CD4-positive, alpha-beta memory T cell (primary cell): ENCODE measurements at places on chromosomes 1 and 21.

DNA sequence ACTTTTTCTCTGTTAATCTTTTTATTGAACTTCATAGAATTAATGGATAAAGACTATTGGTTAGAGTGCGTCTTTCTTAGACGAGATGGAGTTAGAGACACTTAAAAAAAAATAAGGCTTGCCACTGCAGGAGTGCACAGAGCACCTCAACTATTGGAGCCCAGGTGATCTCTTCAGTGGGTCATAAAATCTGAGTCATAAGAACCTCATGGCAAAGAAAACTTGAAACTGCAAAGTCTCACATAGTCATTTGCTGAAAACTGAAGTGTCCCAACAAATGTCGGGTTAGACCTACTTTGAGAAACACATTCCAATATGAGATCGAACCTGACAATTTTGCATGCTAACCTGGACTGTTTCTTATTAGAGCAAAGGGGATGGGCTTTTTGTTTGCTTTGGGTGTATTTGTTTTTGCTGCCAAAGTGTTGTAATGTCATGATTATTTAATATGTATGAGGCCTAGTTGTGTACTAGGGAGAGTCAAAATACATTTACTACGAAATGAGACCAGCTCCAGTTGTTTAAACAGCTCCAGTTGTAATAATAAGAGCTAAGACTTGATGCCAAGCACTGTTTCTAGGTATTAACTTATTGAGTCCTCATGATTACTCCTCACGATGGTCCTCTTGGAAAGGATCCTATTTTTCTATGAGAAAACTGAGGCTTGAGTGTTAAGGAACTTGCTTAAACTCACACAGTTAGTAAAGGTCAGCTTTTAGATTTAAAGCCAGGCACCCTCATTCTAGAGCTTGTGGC lies 65.1 kb downstream of the DDR2 start:
- no peak overlapping the region for H3K27ac ChIP-seq
- H3K36me3 ChIP-seq = no peaks in the 10 kb centered on the region
- H3K4me1 ChIP-seq = no peaks in the 10 kb centered on the region
- H3K27me3 ChIP-seq = no peaks in the 10 kb centered on the region
- H3K4me3 ChIP-seq = no peak overlapping the region

GRCh38 chr1:156908955-156909354 lies 11.5 kb upstream of the LRRC71 start:
- no peaks in the 10 kb centered on the region for H3K4me1 ChIP-seq
- no peak overlapping the region for H3K27ac ChIP-seq
- no peak for DNase-seq
- H3K27me3 ChIP-seq = peaks cover 4% of the 10 kb centered on the region
- no peaks in the 10 kb centered on the region for H3K36me3 ChIP-seq

DNA sequence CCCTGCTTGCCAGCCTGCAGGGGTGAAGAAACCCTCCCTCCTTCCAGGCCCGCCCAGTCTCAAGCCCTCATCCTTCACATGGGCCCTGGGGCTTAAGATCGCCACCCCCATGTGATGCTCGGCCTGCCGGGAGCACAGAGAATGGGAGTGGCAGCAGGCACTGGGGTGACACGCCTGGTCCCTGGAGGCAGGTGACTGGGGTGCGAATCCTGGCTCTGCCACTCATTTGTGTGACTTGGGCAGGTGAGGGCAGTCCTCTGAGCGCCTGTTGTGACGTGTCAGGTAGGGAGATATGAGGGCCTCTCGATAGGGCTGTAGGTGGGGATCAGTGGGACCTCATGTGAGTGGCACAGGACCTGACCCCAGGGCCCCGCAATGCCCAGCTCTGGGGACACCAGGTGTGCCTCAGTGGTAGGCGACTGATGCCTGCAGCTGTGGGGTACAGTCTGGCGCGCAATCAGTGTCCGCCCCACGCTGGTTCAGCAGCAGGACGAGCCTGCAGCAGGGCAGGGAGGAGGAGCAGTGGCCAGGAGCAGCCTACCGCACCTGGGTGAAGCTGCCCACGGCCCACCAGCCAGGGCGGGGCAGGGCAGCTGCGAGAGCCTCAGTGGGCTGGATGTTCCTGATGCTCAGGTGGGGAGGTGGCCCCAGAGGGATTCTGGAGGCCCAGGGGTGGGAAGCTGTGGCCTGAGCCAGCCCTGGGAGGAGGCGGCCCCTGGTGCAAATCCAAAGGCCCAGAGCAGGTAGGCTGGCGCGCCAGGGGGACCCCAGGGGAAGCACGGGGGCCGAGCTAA lies 6.2 kb downstream of the SH2D5 start:
- no peak for DNase-seq
- H3K4me3 ChIP-seq = no peak overlapping the region
- H3K36me3 ChIP-seq = no peaks in the 10 kb centered on the region
- H3K4me1 ChIP-seq = no peaks in the 10 kb centered on the region

- H3K27me3 ChIP-seq = no peaks in the 10 kb centered on the region
- H3K27ac ChIP-seq = no peak overlapping the region
- no peak for DNase-seq
- no peak overlapping the region for H3K4me3 ChIP-seq
- no peaks in the 10 kb centered on the region for H3K36me3 ChIP-seq
Measured at GRCh38 chr1:63693944-63694571, 79.8 kb upstream of the ROR1 start.

DNA sequence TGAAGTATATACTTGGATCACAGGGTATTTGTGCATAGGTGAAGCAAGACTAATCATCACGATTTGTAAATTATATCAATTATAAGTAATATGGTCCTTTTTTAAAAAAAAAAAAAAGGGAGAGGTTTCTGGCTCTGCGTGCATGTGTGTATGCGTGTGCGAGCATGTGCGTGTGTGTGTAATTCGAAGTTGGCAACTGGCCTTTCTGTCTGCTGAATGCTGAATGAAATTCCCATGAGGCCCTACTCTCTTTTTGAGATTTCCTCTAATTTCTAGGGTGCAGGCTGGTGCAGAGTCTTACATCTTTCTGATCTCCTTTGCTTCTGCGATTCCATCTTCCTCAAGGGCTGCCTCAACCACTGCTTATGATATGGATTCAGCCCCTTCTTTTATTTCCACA lies 212.2 kb downstream of the URB2 start:
- H3K36me3 ChIP-seq = no peaks in the 10 kb centered on the region
- H3K4me3 ChIP-seq = no peak overlapping the region
- no peaks in the 10 kb centered on the region for H3K4me1 ChIP-seq
- no peaks in the 10 kb centered on the region for H3K27me3 ChIP-seq
- DNase-seq = no peak
